ENCODE measurements at places on chromosomes 12 and 14.
A peak's percentile ranks its signal among the peaks of the same experiment; 100 is the strongest.

GRCh38 chr12:30908722-30909348, 17.7 kb upstream of the TSPAN11 start:
- DNase-seq: no peak

GRCh38 chr12:131553096-131553777, 157.7 kb upstream of the SFSWAP start:
- DNase-seq: no peak

- DNase-seq: no peak
Measured at GRCh38 chr12:97575403-97576193, 113.0 kb downstream of the RMST start.

- no peak for DNase-seq
Measured at GRCh38 chr12:93500667-93501066, 33.4 kb downstream of the MRPL42 start.

DNA sequence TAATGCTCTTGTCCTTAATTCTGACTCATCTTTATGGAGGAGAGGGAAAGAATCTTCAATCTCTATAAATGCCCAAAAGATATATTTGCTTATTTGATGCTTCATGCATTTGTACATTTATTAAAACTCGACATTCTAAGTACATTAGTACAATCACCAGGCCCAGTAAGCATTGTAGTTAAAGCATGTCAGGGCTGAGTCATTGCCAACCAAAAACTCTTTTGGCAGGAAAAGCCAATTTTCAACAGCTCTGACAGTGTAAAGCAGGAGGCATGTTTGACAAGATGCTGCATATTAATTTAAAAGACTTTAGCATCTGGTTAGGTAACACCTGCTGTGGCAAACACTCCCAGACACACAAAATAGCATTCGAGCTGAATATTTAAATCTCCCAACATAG, 290.9 kb downstream of the PPFIA2 start:
- no peak for DNase-seq

- no peak for DNase-seq
Measured at GRCh38 chr14:21997300-21997699, 323.7 kb upstream of the OR4E1 start.

- DNase-seq: no peak
Measured at GRCh38 chr14:104293231-104293841, 154.9 kb downstream of the KIF26A start.

- DNase-seq: no peak
Measured at GRCh38 chr12:53952871-53953734, 1.6 kb upstream of the HOXC12 start.

- no peak for DNase-seq
Measured at GRCh38 chr12:66915306-66915904, 236.5 kb upstream of the GRIP1 start.

GRCh38 chr14:76480426-76480825, 104.5 kb downstream of the ESRRB start:
- no peak for DNase-seq

- no peak for DNase-seq
Measured at GRCh38 chr12:42679466-42679865, 89.9 kb upstream of the PRICKLE1 start.

- DNase-seq: no peak
Measured at GRCh38 chr14:88983755-88984154, 159.3 kb downstream of the TTC8 start.

DNA sequence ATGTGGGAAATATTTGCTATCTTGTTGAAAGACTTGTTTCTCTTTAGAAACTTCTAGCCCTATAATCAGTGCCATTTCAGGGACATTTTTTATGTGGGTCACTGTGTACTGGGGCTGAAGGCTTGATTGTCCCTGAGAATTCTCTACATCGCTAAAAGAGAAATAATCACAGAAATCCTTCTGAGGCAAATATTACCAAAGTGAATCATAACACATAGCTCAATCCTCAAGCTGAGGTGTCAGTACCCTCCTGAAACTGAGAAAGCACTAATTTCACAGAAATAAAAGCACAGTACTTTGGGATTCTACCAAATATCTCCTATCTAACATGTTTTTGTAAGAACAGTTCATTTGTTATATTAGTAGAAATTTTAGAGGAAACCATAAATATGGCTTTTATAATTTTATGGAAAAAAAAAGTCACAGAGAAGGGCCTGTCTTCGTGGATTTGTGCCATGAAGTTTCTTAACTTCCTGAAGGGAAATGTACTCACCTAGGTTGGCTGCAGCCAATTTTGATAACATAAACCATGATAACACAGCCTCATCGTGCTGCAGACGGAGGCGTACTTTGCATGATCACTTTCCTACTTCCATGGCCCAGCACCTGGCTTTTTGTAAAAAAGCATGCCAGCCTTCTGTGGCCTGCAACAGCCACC, 163.7 kb upstream of the HIF1A start:
- no peak for DNase-seq

- DNase-seq: no peak
Measured at GRCh38 chr14:105015242-105015641, 5.6 kb downstream of the CDCA4 start.

DNA sequence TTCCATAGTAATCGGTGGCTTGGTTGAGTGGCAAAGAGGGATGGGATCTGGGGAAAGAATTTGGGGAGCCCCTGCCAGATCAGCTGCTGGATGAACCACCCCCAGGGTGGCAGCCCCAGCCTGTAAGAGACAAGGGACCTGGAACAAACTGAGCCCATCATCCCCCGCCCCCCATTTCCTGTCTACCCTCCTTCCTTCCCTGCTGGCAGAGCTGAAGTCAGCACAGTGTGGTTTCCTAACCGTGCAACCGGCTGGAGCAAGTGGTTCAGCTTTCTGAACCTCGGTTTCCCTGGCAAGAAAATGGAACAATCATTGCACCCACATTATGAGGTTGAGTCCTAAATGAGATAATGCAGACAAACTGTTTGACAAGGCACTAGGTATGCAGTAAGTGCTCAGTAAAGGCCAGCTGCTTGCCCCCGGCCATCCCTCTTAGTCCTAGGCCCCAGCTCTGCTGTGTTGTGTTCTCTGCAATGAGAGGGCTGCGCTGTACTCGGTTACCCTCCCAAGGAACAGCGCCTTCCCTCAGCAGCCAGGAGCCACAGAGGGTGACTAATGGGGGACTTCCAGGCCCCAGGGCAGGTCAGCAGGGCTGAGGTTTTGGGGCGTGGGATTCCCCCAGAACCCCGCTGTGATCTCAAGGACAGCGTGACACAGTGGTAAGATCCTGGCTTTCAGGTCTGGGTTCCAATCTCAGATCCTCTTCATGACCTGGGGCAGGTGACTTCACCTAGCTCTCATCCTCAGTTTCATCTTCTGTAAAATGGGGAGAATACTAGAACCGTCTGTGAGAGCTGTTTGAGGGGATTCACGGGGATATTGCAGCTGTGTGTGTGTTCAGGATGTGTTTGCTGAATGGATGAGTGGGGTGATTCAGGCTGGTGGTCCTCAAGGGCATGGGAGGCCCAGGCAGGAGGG, 16.5 kb downstream of the SELPLG start:
- peak; percentile 88 for DNase-seq

GRCh38 chr12:33180918-33181317, 258.7 kb downstream of the SYT10 start:
- DNase-seq: no peak

- DNase-seq: peak; percentile 38
Measured at GRCh38 chr12:122265886-122266229, 436 bp downstream of the VPS33A start.

DNA sequence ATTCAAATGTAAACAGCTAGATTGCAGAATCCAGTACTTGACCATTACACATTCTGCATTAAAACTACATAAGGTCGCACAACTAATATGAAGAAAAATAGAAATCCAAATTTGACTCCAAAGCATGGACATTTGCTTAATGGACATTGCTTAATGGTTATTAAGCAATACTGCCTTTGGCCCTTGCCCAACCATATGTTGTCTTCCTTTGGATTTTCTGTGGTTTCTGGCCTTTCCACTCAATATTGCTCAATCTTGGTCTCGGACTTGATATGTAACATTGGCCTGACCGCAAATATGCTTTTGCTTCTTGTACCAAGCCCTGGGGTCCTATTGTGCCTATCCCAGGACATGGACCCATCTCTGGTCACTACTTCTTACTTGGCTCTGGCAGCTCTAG, 67.2 kb downstream of the PTPRR start:
- no peak for DNase-seq

GRCh38 chr14:20631880-20632389, 9.6 kb downstream of the OR6S1 start:
- DNase-seq: no peak

GRCh38 chr14:99755629-99756603, 37.3 kb upstream of the EML1 start:
- no peak for DNase-seq

- DNase-seq: no peak
Measured at GRCh38 chr12:71871116-71871515, 31.6 kb downstream of the TBC1D15 start.

GRCh38 chr14:74301594-74302151, 1.1 kb downstream of the ABCD4 start:
- DNase-seq: no peak

DNA sequence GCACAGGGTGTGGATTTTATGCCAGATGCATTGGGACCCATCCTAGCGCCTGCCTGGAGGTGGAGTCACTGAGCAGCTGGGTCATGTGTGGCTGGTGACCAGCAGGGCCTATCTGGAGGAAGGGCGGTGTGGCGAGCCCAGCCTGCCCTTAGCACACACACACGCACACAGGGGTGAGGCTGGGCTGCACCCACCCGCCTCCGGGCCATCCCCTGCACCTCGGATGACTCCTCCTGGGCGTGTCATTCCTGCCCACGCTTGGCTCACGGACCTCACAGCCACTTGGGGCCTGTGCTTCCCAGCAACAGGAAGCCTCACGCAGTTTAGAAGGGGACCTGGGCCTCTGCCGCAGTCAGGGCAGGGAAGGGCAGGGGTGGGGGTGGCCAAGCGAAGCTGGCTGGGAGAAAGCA, 36.2 kb upstream of the FZD10 start:
- no peak for DNase-seq

DNA sequence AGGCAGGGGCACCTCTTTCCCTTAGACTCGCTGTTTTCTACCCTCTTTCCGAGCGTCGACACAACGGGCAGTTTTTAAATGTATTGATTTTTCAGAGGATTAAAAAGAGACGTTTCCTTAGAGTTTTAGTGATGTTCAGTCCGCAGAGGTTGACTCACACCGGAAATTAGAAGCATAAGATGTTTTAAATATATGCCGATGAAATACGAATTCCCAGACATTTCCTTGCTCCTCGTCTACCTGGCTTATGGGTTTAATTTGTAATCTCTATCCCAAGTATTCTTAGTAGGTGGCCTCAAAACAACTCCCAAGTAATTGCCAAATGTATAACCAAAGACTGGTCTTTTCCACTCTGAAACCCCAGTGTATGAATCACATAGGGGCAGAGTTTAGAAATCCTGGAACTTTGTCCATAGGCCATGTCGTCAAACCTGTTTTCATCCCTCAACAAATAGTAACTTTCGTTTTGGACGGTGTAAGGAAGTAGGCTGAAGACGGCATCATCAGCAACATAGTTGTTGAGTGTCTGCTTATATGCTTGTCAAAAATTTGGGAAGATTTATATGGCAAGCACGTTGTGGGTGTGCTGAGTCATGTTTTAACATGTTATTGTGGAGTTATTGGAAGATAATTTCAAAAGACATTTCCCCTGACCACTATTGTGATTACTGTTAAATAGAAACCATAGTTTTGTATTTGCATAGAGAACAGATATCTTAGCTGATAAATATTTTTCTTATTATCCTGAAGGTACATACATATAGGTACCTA, 824 bp downstream of the TBK1 start:
- no peak for DNase-seq

GRCh38 chr14:98855926-98856715, 415.9 kb downstream of the BCL11B start:
- no peak for DNase-seq

DNA sequence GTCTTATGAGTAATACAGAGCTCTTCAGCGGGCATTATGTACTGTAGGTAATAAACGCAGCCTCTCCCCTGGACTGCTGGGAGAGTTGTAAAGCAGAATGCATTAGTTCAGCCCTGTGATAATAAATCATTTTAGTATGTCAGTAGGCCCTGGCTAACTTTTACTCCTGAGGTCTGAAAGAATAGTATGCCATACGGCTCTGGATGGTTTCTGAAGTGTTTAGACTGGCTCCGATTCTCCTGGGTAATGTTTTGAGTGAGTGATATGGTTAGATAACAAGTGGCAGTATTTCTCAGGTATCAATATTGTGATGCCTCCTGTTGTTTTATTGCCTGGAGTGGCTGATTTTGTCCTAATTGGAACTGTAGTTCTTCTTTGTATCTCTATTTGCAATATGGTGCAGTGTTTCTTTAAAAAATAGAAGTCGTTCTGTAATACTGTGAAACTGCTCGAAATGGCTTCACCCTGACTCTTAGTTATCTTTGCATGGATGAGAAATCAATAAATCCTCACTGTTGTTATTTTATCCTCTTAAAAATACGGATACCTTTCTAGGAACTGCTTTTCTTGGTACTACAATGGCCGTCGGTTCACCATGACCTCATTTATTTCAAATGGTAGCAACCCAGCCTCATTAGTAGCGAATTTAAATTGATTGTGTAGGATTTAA, 100.2 kb downstream of the PDZRN4 start:
- no peak for DNase-seq

GRCh38 chr14:68843471-68844209, 50.8 kb upstream of the ZFP36L1 start:
- DNase-seq: peak; percentile 62

DNA sequence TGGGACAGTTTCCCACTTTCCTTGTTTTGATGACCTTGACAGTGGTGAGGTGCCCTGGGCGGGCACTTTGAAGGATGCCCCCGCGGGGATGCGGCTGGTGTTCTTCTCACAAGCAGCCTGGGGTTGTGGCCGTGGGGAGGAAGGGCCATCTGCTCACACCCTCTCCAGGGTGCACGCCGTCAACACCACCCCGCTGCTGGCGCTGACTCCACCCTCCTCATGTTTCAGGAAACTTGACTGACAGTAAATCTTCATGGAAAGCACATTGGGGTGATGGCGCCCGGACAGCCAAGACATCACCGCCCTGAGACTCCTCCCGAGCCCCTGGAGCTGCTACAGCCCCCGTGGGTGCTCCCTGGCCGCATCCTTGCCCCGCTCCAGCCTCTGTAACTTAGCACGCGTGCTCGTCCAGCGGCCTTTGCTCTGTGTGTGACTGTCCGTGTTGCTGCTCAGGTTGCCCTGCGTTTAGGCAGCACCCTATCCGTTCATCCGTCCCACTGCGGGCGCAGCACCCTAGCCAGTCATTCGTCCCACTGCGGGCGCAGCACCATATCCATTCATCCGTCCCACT, 150.2 kb upstream of the C14orf180 start:
- DNase-seq: no peak

DNA sequence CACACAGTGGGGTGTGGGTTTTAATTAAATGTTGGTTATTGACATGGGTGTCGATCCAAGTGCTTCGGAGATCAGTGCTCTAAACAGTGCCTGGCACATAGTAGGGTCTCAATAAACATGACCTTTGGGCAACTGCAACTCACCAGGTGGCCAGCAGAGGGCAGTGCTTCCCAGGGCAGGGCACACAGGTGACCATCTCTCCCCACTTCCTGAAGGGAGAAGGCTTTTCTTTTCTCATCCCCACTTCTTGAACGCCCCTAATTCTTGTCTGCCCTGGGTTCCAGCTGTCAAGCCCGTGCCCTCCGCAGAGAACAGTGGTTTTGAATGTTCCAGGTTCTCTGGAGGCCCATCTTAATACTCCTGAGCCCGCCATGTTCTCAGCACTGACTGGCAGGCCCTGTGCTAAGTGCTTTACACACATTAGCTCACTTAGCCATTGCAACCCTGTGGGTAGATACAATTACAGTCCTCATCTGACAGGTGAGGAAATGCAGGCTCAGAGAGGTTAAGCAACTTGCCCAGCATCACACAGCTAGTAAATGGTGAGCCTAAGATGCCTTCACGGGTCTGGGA, 16.3 kb downstream of the RAPGEF3 start:
- peak; percentile 55 for DNase-seq

- no peak for DNase-seq
Measured at GRCh38 chr12:116878567-116879508, 2.4 kb downstream of the HRK start.
